ENCODE measurements at places on chromosomes 1 and 21.
A peak's percentile ranks its signal among the peaks of the same experiment; 100 is the strongest.

- peak; percentile 31 for DNase-seq
Observed at GRCh38 chr1:108708691-108709660, 3.7 kb upstream of the FNDC7 start.

- no peak for DNase-seq
Observed at GRCh38 chr21:14995695-14996490, 68.9 kb downstream of the NRIP1 start.

DNA sequence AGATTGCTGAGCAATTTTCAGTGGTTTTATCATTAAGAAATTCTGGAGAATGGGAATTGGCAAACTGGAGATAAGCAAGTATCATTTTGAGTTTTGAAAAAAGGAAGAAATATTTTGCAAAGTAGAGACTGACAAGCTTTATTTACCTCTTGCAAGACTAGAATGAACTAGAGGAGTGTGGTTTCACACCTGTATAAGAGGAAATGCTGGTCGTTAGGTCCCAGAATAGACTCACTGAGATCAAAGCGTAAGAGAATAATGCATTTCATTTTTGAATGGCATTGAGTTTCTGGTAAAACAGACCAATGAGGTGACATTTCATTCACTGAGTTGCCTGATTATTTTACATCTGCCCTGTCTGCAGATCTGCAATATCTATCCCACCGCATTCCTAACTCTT is 308.1 kb downstream of the ADGRL2 start:
- no peak for DNase-seq

GRCh38 chr1:7366955-7367665 is 404.0 kb upstream of the VAMP3 start:
- no peak for DNase-seq
